ENCODE measurements at places on chromosomes 2 and 18.

GRCh38 chr2:175169191-175169590, 1.2 kb upstream of the ATF2 start:
- no peak for DNase-seq

GRCh38 chr2:223626716-223627115, 24.6 kb upstream of the SCG2 start:
- no peak for DNase-seq

DNA sequence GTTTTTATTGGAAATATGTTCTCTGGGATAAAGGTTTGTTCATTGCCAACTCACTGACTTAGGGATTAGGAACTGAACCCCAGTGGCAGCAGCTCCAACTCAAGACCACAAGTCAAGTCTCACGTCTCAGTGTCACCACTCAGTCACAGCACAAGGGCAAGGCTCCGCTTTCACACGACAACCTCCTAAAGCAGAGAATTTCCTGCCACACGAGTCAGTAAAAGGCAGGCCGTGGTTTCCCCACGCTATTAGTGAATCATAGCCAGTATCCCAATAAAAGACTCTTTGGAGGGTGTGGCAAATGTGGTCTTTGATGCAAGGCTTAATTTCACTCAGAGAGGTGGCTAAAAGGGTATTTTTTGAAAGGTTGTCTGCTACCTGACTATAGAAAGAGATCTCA, 57.6 kb downstream of the PIEZO2 start:
- no peak for DNase-seq

DNA sequence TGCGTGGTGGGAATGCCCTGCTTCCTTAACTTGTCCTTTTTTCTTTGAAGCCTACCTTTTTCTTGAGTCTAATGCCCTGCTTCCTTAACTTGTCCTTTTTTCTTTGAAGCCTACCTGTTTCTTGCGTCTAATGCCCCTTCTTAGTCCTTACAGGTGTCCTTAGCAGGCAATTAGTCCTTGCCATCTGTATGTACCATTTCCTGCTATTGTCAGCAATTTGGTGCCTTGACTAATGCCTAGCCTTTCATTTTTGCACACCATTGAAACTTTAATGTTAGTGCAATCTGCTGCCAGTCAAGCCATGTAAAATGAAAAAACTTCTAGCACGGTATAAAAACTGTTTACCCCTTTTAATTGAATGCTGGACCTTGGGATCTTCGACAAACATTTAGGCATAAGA, 4.3 kb downstream of the KDM3A start:
- no peak for DNase-seq

GRCh38 chr18:8496186-8496585, 113.1 kb upstream of the RAB12 start:
- DNase-seq = no peak
